ENCODE measurements at places on chromosomes 7 and 10.

DNA sequence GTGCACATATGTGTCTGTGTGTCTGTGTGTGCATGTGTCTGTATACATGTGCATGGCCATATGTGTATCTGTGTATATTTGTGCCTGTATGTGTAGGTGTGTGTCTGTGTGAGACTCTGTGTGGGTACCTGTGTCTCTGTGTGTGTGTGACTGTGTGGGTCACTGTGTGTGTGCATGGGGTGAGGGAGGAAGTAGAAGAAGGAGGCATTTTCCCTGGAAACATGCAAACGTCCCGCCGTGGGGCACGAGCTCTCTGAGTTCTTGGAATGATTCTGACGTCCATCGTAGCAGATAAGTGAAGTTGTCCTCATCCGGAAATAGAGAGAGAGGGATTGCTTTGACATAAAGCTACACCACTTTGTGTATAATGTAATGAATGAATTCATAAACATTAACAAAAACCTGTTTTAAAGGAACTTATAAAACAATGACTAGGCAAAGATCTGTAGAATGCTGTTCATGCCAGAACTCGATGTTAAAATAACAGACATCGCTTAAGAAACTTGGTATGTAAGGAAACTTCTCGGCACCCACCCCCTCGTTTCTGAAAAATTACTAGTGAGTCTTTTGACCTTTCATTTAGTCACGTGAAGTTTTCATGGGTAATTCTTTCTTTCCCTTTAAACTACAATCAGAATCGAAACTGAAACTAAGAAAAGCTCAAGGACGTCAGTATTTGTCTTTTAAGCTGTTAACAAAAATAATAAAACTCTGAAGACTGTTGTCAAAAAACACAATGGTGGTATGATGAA is 43.6 kb upstream of the KLF6 start:
- peak; percentile 79 for DNase-seq

- DNase-seq: no peak
Measured at GRCh38 chr7:155353256-155353897, 55.7 kb downstream of the INSIG1 start.

DNA sequence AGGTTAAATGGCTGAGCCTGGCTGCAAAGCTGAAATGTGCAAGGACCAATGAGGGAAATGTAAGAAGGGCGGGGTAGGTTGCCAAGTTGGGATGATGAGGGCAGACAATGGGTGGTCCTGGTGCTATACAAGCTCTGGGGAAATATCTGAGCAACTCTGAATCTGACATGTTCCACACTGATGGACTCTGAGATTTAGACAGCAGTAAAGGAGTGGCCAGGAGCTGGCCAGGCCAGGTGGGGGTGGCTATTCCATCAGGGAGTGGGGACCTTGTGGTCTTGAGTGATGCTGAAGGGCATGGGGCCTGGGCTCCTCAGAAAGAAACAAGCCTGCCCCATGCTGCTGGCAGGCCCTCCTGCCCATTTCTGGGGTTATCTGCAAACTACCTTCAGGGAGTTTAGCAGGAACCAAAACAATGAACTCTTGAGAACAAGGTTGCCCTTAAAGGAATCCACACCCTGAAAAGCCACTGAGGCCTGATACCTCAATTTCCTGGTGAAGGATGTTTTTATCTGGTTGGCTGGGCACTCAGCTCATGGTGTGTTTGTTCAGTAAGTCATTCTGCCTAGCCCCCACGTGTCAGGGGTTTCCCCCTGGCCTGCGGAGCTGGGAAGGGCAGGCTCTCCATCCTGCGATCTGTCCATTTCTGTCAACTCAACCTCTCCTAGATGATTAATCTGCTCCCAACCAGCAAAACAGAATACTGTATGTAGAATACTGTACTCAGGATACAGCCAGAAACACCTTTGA is 143.3 kb upstream of the TNS3 start:
- DNase-seq: no peak

GRCh38 chr7:17710312-17710711 is 230.0 kb downstream of the SNX13 start:
- no peak for DNase-seq

All from CD4-positive, alpha-beta T cell treated with Interleukin-17A for 1 hour (primary cell).